ENCODE measurements at places on chromosomes 4 and X.

GRCh38 chr4:166413356-166413755 lies 540.3 kb downstream of the TLL1 start:
- no peak for DNase-seq

- DNase-seq = no peak
Measured at GRCh38 chrX:20670611-20671010, 403.9 kb upstream of the RPS6KA3 start.

DNA sequence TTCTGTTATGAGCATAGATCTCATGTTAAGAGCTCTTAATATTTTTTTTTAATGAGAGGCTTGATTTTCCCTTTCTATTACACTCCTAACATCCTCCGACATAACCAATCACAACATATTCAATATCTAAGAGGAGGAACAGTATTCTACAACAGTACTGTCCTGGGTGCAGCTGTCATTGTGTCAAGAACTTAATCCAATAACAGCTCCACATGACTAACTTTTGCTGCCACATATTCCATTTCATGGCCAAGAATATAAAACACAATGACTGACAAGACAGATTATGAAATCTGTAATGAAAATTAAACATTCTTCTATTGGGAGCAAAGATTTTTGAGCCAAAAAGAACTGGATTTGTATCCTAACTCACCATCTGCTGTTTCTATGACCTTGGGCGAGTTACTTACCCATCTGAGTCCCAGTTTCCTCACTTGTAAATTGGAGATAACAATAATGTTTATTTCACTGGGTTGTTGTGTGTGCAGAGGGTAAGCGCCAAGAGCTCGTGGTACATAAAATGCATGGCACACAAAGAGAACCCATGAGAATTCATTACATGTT lies 405.6 kb downstream of the SPRY1 start:
- DNase-seq = no peak

DNA sequence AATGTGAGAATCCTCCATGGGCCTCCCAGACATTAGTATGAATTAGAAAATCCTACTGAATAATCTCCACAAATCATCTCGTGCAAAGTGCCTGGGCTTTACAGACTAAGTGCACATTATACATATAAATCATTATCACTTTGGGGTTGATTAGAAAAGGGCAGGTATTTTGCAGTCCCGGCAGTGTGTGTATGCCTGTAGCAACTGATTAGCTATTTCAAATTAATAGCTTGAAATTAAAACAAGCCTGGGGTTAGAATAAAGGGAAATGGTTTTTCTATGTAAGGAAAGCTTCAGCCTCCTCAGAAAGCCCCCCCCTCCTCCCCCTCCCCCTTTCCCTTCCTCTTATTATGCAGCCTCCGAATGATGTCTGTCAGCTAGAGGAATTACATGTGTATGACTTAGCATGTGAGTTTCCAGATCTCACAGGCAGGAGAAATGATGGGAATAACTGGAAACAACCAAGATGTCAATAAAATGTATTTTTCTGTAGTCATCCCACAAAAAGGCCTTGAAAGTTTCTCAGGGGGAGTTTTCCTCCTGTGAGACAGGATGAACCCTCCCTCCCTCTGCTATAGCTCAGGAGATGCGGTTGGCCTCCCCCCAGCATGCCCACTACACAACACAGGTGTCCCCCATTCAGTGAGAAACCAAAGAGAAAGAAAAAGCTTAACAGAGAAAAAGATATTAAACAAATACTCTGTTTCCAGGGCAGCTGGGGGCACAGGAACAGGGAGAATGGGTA lies 41.2 kb upstream of the RASGEF1B start:
- no peak for DNase-seq

- DNase-seq = no peak
Measured at GRCh38 chrX:120356084-120356483, 5.8 kb upstream of the ATP1B4 start.

GRCh38 chr4:123421937-123422781 lies 25.6 kb downstream of the SPRY1 start:
- no peak for DNase-seq

DNA sequence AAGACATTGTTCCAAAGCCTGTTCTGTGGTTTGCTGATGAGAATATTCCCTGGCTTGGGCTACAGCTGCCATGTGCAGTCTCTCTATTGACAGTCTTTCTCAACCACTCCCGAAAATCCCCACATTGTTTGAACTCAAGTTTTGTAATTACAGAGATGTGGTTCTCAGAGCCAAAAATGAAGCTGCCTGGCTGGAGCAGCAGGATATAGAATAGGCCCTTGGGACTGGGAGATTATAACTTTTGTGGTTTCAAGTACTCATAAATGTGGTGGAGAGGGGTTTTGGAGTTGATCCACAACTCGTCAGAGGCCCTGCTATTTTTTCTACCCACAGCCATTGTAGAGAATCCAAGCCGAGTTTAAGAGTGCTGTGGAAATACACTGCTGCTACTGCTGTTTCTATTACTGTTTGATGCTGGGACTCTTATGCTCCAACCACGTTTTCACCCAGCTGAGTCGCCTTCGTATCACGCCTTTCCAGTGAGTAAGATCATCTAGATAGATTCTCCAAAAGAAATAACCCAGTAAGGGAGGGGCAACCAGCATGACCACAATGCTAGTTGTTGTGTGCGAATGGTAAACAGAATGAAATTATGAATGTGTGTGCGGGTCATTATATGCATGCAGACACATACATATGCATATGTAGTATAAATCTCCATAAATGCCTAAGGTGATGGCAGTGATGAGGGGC lies 57.1 kb upstream of the ATXN3L start:
- DNase-seq = no peak

- no peak for DNase-seq
Measured at GRCh38 chrX:10171249-10171648, 14.5 kb downstream of the CLCN4 start.

GRCh38 chr4:58566260-58566659 lies 1456.1 kb upstream of the IGFBP7 start:
- DNase-seq = no peak

Data from foreskin melanocyte (primary cell).